NK-92 treated with Interleukin-12 subunit alpha and Interleukin-12 subunit beta, amount 100 ng/mL, for 24 hours (cell line): ENCODE measurements at places on chromosomes 3 and 15.

DNA sequence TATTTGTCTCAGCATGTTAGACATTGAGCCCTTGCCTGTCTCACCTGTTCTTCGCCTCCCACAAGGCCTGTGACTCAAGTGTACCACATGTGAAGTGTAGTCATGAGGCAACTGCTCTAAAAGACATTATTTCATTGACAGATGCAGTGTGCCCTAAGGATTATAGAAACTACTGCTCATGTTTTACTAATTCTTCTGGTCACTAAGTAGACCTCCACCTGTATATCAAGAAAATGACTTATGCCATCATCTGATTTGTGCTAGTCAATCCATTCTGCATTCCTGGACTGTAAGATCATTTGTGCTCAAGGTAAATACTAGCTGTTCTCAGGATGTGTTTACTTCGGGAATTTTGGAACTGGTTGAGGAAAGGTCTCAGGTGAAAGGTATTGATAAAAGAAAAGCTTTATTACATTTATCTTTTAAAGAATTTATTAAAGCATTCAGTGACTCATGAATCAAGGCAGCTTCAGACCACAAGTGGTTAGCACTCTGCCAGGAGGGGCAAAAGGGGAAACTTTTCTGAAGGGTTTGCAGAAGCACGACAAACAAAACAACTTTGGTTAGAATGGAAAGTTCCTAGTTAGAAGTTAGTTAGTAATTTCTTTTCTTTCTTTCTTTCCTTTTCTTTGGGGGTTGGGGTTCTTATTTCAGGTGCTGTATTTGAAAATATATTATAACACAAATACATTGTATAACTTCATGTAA lies 465.3 kb upstream of the CBLB start:
- DNase-seq, result peak; percentile 50

DNA sequence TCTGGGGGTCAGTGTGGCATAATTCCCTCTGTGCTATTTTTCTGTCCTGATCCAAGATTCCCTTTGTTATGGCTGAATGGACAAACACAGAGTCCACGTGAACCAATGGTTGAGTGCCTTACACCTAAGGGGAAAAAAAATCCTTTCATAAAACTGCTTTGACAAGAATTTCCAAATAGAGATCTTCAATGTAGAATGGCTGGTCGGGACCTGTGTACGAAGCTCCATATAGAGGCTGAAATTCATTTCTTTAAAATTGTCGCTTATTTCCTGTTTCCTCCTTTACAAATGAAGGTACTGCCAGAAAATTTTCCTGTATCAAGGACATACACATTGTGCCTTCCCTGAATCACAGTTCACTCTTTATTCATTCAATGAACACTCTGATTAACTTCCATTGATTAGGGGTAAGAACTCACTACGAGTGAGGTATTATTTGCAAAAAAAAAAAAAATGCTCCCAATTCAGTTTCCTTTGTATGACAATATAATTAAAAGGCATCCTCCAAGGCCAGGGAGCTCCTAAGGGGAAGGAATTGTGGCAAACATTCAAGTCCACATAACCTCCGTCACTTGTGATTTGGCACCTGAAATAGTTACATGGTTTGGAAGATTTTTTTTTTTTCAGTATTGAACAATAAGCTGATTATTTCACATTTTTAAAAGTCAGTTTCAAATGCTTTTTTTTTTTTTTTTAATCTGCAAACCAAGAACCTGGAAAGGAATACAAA lies 293.8 kb downstream of the MEX3B start:
- DNase-seq, result no peak

- DNase-seq, result no peak
These were observed 80.3 kb upstream of the ABHD2 start for GRCh38 chr15:89007989-89008388.

DNA sequence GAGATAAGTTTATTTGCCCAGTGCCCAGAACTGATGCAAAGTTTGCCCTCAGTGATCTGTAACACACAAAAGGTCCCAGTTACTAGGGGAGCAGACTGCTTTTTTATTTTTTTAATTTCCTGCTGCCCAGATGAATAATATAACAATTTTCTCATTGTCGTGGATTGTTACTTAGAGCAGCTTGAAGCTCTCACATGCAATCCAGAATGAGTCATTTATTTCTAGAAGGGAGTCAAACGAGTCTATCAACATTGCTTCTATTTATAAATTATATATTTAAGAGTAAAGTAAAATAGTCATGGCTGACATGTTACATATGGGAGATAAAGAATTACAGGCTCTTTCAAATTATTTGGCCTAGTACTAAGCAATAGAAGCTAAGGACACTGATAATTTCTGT lies 41.3 kb downstream of the MEIS2 start:
- DNase-seq, result no peak

GRCh38 chr3:13514639-13515435 lies 34.1 kb upstream of the FBLN2 start:
- no peak for DNase-seq

GRCh38 chr15:77671362-77672056 lies 38.8 kb upstream of the LINGO1 start:
- no peak for DNase-seq

- no peak for DNase-seq
These were observed 41.1 kb downstream of the LYZL4 start for GRCh38 chr3:42369304-42369703.

GRCh38 chr15:100807028-100807427 lies 72.6 kb upstream of the ALDH1A3 start:
- DNase-seq, result no peak

DNA sequence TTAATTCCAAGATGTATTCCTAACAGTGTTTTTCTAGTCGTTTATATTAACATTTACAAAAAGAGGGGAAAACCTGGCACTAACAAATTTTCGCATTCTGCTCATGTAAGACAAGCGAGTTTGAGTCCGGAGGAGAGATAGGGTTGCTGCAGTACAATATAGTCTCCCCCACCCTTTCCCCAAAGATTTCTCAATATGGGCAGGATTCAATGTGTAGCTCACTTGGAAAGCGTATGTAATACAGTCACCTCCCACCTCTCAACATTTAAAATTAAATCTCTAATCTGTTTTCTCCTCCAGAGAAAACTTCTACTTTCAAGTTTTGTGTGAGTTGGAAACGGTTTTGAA lies 57.9 kb downstream of the CMSS1 start:
- no peak for DNase-seq

DNA sequence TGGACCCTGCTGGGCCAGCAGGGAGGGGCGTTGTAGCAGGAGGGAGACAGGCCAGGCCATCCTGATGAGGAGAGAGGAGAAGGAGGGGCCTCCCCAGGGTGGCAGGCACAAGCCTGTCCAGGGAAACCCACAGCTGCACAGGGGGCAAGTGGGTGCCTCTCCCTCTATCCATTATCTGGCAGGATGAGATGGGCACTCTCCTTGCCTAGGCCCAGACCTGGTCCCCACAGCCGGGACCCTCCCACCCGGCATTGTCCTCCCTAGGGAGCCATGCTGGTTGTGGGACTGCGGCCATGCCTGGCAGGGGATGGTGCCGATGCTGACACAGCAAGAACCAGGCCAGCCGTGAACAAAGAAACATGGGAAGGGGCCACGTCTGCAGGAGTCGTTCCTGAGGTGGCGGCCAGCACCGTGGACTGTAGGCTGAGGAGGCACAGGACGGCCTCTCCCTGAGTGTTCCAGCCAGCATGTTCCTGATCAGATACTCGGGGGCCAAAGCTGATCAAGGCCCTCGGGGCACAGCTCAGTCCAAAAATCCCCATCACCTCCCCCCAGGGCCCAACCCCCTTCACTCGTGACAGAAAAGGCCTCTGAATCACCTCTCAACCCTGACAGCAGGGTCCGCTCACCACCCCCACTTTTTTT lies 19.2 kb upstream of the CYP11A1 start:
- DNase-seq, result no peak

- no peak for DNase-seq
These were observed 9.3 kb upstream of the TMEM158 start for GRCh38 chr3:45235409-45235808.

DNA sequence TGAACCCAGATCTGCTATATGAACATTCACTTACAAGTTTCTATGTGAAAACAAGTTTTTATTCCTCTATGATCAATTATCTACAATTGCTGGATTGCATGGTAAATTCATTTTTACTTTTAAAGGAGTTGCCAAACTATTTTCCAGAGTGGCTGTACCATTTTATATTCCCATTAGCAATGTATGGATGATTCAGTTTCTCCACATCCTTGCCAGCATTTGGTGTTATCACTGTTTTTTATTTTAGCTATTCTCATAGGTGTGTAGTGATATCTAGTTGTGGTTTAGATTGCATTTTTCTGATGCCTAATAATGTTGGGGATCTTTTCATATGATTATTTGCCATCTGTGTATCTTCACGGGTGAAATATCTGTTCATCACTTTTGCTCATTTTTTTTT lies 78.3 kb downstream of the APBA2 start:
- no peak for DNase-seq

GRCh38 chr15:69402816-69403215 lies 11.3 kb upstream of the KIF23 start:
- no peak for DNase-seq

GRCh38 chr3:85570819-85571218 lies 612.0 kb downstream of the CADM2 start:
- DNase-seq, result no peak

GRCh38 chr3:78659386-78659987 lies 1108.3 kb downstream of the ROBO1 start:
- no peak for DNase-seq

DNA sequence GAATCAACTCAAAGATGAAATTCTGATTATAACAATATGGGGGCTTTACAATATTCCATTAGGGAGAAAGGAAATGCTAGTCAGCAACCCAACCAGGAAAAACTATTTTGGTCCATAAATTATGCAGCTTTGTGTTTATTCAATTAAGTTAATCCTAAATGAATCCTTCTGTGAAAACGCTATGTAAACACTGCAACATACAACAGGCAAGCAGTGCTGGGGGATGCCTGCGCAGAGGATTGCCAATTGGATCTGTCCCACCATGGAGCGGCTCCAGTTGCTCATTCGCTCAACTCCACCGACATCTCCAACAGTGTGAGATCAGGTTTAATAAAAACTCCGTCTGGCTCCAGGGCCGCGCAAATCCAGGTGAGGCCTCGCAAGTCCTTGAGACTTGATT lies 290.5 kb upstream of the VEPH1 start:
- DNase-seq, result no peak

DNA sequence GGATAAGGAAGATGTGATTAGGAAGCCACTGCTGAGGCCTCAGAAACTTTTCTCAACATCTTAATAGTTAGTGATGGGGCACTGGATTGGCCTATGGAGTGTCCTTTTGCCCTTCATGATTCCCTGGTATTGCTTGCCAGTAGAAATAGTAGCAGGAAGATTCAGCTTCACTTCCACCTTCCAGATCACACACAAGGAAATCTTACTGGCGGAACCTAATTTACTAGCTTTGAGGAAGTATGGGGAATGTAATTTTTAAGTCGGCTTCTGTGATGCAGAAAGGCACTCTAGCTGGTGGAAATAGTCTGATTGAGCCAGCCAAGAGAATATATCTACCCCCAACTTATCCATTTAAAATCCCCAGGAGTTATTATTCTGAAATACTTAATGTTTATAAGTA lies 46.5 kb downstream of the LPP start:
- no peak for DNase-seq

DNA sequence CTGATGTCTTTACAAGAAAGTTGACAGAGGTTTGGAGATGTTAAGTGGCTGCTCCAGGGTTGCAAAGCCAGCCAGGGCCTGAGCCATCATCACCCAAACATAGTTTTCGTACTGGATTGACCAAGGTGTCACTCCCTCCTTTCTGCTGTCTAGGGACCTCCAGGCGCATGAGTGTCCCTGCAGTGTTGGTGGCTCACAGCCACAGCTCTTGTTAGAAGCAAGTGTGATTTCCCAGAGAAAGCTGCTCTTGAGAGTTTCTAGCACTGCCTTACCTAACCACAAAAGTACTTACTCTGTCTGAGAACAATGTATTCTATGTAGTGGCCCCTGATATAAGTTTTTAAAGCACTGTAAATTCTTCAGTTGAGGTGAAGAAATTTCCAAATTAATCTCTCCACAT lies 144.1 kb downstream of the SOX2 start:
- DNase-seq, result peak; percentile 32

GRCh38 chr3:104951426-104951825 lies 415.3 kb upstream of the ALCAM start:
- no peak for DNase-seq

DNA sequence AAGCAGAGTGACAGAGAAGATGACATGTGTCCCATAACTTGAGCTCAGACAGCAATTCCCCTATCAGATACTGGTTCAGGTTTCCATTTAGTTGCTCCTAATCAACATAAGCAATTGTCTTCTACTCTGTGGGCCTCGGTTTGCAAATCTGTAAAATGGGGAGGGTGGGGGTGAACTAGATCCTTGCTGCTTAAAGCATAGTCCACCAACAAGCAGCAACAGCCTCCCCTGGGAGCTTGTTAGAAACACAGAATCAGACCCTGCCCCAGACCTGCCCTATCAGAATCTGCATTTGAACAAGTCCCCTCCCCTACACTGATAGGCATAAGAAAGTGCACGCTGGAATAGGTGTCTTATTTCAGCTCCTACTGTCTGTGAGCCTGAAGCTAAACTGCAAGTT lies 87.8 kb downstream of the CEMIP start:
- DNase-seq, result no peak

GRCh38 chr3:179948740-179949139 lies 88.0 kb downstream of the PEX5L start:
- DNase-seq, result no peak

- DNase-seq, result no peak
These were observed 7.4 kb downstream of the RPL14 start for GRCh38 chr3:40464339-40465110.

DNA sequence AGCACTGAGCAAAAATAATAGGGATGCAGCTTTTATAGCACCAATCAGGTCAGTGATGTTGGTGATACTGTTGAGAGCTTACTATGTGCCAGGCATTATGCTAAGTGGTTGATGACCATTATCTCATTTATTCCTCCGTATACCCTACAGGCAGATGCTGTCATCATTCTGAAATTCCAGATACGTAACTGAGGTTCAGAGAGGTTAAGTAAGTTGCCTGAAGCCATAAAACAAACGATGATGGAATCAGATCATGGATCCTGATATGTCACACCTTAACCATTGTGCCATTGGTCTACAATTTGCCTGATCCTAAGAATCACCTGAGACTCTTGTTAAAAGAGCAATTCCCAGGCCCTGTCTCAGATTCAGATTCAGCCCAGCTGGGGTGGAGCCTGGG lies 49.5 kb downstream of the ST6GAL1 start:
- no peak for DNase-seq

- DNase-seq, result no peak
These were observed 123.2 kb downstream of the IGF1R start for GRCh38 chr15:98771541-98771940.

DNA sequence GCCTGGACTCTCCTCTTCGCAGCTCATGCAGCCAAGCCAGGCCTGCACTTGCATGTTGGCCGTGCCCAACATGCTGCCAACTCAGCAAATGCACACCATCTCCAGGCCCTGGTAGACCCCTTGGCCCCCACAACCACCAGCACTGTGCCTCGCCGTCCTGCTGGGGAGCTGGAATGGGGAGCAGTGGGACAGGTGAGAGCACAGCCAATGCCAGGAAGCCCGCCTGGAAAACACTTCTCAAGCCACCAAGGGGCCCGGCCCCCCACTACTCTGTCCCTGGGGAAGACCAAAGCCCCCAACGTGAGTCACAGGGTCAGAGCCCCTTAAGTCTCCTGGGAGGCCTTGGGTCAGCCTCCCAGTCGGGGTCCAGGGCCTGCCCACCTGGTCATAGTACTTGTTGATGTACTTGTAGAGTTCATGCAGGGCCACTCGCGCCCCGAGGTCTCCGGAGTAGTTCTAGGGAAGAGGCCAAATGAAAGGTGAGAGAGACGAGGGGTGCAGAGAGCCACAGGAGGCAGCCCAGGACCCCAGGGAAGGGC lies 24.5 kb downstream of the PLXNB1 start:
- no peak for DNase-seq
